MCF 10A (cell line): ENCODE measurements at places on chromosomes 4 and X. TPM values are rescaled to one million over a fixed set of nuclear protein-coding genes. Genes with fewer than 3 reads are reported as not detected.

Gene SLC6A8
- total RNA-seq: 59.9 and 66.6 TPM in 2 replicates

Gene C4orf50
- total RNA-seq: not detected in 2 replicates

Gene NDST3
- total RNA-seq: not detected in 2 replicates

DNA sequence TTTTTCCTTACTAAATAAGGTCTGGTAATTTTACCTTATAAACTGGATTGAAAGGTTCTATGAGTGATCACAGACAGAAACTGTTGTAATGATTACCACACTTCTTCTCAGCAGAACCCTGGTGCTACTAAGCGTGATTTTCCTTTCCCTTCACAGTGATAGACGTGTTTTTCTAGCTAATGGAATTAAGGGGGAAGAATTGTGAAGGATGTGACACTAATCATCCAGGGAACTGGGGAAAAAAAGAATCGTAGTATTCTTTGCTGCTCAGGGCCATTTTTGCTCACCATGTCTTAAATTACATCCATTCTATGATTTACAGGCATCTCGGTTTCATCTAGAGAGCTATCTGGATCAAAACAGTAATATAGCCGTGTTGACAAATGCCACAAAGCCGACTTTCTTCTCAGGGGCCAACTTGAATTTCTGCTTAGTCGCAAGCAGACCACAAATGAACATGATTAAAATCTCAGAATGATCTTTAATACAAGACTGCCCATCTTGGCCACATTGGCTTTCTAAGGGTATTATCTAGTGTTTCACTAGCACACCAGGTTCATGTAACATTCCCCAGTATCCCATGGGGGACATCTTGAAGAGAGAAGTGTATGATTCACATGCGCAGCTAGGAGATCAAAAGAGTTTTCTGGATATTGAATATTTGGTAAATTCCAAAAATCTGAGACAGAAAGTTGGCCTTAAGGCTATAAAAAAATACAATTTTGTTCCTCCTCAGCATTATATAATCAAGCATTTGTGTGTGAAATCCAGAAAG is 154.0 kb downstream of the UGT8 start:
- DNase-seq: no peak

Gene GLUD2
- total RNA-seq: 0.32 and 0.63 TPM in 2 replicates

DNA sequence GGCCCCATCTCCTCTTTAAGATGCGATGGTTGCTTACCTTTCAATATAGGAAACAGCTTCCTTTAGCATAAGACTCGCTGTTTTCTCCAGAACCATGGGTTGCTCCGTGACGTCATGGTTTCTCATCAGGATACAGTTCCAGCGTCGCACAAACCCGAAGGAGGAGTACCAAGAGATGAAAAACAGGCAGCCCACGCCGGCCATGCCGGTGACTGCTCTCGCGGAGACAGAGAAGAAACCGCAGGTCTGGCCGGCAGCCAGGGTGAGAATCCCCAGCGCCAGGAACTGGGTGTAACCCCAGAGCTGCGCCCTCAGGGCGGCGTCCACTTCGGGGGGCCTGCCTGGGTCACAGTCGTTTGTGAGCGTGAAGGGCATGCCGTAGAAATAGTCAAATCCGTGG is 11.4 kb downstream of the ARSD start:
- no peak for DNase-seq

Gene AMTN
- total RNA-seq: not detected in 2 replicates

GRCh38 chr4:2733001-2733843 is 22.9 kb downstream of the TNIP2 start:
- no peak for DNase-seq

Gene BRS3
- not detected in 2 replicates for total RNA-seq

Gene ZFP92
- not detected in 2 replicates for total RNA-seq

- no peak for DNase-seq
Observed at GRCh38 chr4:37760840-37761239, 65.6 kb upstream of the PGM2 start.

DNA sequence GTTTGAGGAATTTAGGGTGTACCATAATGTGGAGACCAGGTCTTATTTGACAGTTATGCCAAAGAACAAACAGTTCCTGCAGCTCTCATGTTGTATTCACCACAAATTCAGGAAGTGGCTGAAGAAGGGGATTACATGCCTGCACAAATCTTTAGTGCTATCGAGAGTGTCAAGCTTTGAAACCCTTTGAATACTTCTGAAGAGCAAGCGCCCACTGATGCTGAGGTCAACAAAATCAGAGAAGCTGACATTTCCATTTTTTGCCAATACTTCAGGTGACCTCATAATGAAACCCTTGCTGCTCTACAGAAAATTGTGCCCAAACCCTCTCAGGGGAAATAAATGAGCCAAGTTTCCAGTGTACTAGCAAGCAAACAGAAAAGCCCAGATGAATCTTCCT is 28.4 kb downstream of the PAK3 start:
- DNase-seq: no peak

- DNase-seq: peak; percentile 2
Observed at GRCh38 chr4:171378323-171378722, 434.9 kb upstream of the GALNTL6 start.

DNA sequence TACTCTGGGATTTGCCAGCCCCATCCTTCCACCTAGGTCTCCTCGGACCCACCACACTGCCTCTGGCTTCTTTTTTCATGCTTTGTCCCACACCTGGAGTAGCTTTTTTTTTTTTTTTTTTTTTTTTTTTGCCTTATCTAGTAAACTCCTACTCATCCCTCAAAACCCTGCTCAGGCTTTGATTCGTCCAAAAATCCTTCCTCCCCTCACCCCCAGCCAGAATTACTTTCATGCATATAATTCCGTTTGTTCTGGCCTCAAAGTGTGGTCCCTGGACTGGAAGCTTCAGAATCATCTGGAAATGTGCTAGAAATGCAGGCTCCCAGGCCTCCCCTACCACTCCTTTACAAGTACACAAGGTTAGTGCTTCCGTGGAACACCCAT is 320.1 kb downstream of the PTTG2 start:
- no peak for DNase-seq

DNA sequence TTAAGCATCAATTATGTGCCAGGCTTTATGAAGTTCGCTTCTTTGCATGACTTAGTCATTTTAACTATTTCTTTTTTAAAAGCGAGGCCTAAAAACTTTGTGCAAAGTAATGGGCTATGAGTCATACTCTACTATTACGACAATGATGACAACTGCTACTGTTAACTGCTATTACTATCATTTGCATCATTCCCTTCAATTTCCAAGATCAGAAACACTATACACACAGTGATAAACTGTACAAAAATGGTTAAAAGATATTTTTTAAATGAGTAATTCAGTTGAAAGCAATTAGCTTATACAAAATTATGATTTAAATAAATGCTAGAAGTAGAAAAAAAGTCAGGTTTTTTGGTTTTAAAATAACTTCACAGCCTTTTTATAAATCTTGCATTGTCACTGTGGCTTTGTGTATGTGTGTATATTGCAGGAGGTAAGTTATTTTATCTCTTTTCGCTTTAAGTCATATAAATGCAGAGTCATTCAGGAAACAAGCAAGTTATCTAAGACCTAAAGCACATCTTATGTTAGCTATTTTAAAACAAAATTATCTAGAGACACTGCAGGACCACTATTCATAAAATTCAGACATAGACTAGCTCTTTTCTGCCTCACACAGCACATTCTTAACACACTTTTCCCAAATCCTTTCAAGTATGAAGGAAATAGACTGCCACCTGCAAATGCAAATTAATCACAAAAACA is 18.5 kb upstream of the CXCL3 start:
- peak; percentile 70 for DNase-seq

DNA sequence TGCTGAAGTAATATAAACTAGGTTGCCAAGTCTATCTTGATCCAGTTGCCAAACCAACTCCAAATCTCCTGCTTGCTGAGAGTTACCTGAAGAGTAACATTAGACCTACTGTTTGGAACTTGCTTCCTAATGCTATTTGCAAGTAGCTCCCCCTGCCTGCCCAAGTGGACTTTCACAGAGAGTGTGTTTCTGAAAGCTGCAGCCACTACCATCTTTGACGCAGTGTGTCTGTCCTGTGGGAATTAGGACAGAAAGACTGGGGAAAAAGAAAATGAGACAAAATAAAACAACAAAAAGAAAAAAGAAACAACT is 195.0 kb upstream of the HS3ST1 start:
- peak; percentile 47 for DNase-seq

Gene LUZP4
- not detected in 2 replicates for total RNA-seq

Gene ARMCX6
- not detected in 2 replicates for total RNA-seq

DNA sequence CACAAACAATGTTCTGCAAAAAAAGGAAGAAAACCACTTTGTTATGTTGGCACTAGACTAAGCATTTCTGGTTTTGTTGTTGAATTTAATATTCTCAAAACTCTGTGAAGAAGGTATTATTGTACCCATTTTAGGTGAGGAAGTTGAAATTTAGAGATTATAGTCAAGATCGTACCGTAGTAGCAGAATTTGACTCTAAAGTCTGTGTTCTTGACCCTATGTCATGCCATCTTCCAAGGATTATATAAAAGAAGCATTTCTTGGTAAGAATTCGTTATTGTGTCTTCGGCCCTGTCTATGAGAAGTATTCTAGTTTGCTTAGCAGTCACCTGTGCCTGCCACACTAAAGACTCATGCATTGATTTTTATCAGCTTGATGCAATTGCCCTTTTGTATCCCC is 104.4 kb upstream of the MAP9 start:
- DNase-seq: no peak

DNA sequence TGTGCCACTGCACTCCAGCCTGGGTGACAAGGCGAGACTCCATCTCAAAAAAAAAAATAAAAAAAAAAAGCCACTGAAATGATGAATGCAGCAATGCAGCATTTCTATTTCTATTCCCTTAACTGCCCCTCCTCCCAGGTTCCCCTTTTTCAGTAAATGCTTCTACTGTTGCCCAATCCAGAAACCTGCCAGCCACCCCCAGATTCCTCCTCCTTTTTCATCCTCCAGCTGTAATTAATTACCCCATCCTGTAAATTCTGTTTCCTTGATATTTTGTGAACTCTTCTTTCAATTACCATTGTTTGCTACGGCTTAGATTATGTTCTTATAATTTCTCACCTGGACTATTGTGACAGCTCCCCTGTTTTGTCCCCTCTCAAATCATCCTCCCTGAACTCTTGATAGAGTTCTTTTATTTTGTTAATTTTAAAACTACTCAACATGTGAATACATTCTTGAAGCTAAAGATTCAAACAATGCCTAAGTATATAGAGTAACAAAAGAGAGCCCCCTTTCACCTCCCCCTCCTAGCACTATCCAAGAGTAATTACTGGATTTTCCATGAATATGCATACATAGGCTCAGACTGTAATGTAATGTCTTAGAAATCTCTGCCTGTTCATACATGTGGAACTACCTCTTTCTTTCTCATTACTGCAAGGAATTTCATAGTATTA is 140.6 kb upstream of the GPC4 start:
- no peak for DNase-seq

GRCh38 chr4:172096786-172097185 is 283.6 kb downstream of the GALNTL6 start:
- no peak for DNase-seq

- no peak for DNase-seq
Observed at GRCh38 chr4:1821679-1822567, 28.8 kb downstream of the FGFR3 start.
